ENCODE measurements at places on chromosomes 2 and 18.
A peak's percentile ranks its signal among the peaks of the same experiment; 100 is the strongest.

GRCh38 chr2:51960281-51960680 is 928.3 kb upstream of the NRXN1 start:
- DNase-seq, result no peak

GRCh38 chr2:207223051-207223450 is 57.3 kb upstream of the KLF7 start:
- peak; percentile 84 for DNase-seq

- DNase-seq, result no peak
Observed at GRCh38 chr2:19855542-19856431, 46.0 kb downstream of the TTC32 start.

- no peak for DNase-seq
Observed at GRCh38 chr2:151095463-151095862, 166.2 kb downstream of the RBM43 start.

- no peak for DNase-seq
Observed at GRCh38 chr18:6626457-6626856, 103.1 kb upstream of the ARHGAP28 start.

DNA sequence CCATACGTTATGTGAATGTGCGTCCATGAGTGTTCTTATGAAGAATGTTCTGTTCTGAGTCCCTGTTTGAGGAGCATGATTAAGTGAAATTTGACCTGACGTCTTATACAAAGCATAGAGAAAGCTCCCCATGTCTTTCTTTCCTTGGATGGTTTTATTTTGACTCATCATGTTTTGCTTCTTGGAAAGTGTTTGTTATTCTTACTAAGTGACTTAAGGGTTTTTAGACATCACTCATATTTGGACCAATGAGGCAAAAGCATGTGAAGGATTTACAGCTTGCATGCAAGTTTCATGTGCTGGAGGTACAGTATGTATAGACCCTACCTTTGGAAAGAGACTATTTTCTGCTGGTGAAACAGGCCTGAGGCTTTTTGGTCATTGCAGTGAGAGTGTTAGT is 33.5 kb upstream of the ZEB2 start:
- peak; percentile 90 for DNase-seq

DNA sequence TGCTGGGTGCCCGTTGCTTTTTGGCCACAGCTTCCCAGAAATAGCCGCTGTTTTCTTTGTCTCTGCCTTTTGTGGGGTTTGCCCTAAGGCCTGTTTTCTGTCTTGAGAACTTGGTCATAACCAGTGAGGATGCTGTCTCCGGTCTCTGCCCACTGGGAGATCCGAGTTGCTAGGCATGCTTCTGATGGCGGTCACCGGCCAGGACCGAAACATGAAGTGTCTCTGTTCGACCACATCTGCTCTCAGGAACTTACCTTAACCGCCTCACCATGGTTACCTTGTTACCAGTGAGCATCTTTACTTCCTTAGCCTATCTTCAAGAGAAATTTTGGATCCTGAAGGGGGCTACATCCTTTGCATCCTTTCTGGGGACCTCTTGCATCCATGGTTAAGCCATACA is 91.9 kb downstream of the RTP5 start:
- no peak for DNase-seq

DNA sequence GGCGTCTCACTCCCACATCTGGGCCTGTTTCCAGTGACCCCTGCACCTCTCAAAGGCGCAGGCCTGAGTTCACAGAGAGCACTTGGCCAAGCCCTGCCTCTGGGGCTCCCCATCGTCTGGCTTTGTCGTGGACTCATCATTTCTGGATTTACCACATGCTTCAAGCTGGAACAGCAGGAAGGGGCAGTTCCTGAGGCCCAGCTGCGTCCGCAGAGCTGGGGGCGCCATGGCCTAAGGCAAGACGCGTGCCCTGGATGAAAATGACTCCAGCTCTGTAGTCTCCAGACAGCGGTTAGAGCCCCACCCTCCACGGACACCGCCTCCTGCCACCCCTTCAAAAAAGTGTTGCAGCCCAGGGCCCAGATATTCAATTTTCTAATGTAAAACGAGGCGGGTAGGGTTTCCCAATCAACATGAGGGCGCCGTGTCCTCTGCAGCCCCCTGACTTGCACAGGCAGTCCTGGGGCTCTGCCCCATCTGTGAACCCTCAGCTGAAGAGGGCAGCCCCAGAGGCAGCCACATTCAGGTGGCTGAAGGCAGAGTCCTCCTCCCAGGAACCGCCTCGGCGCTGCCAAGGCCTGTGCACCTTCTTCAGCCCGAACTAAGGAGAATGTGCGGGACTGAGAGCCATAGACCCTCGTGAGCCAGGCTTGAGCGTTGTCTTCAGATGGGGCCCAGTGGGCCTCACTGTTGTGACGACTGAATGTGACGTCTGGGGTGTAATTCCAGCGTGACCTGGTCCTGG is 85.5 kb downstream of the NFATC1 start:
- DNase-seq, result no peak

- DNase-seq, result no peak
Observed at GRCh38 chr2:46300406-46300832, 3.2 kb downstream of the EPAS1 start.

DNA sequence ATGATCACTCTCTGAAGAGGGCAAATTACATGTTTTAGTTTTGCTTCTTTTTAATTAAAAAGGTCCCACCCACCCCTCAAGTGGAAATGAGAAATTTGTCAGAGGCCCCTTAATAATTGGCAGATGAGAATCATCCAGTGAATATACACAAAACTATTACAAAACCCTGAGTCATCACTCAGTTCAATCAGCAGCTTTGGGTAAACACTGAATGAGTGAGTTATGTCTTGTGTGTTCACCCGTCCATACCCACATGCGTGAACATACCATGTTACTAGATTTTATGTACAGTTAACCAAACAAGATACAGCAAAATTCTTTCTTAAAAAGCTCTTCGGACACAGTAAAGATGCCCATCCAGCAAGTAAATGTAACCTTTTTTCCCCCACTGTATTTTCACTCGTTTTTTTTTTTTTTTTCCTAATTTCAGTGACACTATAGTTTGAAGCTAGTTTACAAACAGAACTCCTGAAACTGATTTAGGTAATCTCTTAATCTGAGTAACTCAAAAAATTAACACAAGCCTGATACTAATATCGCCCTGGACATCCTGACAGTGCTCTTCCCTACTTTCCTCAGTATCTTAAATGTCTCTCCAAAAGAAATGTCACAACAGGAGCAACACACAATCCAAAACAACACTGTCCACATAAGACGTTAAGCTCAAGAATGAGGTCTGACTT is 1.4 kb downstream of the PSME4 start:
- DNase-seq, result peak; percentile 82

DNA sequence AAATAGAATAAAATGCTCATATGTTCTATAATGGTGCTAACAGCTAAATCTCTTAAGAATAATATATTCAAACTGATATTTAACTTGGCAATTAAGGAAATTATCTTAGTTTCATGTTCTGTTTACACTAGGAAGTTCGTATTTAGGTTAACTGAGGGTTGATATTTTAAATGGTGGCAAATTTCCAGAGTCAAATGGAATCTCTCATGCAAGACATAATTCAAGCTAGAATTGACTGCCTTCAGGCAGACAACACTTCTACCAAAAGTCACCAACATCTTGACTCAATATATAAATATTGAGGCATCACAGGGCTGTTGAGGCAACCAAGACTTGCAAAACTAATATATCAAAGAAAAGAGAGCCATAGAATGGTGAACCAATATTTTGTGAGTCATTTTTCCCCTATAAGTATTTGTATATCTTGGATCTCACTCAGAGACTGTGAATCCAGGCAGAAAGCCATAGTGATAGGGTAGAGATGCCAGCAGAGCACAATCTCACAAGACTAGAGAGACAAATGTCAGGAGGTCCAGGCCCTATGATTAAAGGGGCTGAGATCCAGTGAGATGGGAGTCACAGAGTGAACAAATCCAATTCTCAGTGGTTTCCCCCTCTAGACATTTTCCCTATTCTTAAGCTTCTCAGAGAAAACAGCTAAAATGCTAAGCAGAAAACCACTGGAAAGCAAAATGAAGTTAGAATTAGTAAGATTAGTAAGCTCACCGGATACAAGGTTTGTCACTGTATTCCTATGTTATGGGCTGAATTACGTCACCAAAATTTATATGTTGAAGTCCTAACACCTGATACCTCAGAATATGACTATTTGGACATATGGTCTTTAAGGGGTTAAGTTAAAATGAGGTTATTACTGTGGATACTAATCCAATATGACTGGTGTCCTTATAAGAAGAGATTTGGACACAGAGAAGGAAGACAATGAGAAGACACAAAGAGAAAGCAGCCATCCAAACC is 358.2 kb upstream of the UBE2E3 start:
- peak; percentile 82 for DNase-seq

DNA sequence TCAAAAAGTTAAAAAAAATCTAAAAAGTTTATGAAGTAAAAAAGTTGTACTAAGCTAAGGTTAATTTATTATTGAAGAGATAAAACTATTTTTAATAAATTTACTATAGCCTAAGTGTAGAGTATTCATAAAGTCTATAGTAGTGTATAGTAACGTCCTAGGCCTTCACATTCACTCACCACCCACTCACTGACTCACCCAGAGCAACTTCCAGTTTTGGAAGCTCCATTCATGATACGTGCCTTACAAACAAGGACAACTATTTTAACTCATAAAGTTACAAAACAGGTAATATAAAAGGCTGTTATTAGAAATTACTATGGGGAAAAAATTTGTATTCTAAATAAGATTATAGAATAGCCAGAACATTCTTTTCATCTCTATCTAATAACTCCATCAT is 158.9 kb upstream of the FN1 start:
- no peak for DNase-seq

GRCh38 chr18:49510393-49511115 is 23.5 kb upstream of the C18orf32 start:
- peak; percentile 39 for DNase-seq

DNA sequence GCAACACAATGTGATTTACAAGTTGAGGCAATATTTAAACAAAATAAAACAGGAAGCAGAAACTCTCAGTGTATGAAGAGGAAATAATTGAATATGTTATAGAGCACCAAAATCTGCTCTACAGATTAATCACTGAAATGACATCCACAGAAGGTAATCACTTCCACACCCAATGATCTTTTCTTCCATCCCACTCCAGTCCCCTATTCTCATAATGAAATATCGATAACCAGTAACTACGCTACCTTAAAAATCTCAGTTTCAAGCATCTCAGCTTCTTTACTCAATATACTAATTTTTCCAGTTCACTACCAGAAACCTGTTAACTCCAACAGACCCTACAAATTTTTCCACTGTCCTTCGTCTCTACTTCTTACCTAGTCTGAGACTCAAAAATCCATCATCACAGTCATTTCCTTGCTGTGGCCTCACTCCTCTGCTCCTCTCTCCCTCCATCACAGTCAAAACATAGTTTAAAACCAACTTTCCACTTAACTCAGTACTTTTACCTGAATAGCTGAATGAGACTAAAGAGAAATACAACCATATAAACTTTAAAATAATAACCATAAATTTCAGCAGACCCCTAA is 67.1 kb downstream of the MEMO1 start:
- no peak for DNase-seq

GRCh38 chr2:102283996-102284395 is 27.4 kb upstream of the IL1RL1 start:
- no peak for DNase-seq

DNA sequence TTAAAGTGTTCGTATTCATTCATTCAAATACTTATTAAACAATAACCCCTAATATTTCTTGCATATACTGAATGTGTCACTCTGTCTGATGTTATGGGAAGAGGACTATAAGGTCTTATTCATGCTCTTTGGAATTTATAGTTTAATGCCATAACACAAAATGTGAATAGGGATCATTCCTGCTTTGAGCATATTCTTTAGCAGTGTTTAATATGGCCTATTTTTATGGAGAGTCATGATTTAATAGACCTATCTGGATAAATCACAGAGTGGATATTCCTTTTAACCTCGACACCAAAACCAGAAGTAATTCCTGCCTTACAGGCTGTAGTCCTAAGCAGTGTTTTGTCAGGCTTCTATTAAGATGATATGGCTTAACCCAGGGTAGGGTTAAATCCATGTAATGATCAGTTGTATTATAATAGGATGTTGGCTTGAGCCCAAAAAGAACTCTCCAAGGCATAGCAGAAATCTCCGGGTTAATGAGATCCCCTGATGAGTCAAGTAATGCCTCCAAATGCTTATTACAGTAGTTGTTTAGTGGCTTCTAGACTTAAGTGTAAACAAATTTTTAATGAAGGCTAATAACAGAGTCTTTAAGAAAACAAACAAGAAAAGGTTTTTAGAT is 54.3 kb downstream of the GULP1 start:
- DNase-seq, result peak; percentile 35

DNA sequence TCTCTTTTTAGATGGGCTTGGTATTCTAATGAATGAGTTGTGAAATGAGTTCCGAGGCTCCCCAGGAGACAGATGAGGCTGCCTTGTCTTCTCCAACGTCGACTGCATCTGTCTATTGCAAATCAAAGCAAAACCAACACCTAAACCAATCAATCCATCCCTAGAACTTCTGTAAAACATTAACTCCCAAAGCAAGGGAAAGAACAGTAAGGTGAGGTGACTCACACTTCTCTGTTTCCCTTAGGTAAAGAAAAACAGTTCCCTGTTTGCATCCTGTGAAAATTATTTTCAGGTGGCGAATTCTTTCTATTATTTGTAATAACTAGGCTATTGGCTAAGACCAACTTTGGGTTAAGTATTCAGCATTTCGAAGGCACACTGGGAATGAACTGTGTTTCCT is 249.4 kb downstream of the EPHA4 start:
- no peak for DNase-seq

DNA sequence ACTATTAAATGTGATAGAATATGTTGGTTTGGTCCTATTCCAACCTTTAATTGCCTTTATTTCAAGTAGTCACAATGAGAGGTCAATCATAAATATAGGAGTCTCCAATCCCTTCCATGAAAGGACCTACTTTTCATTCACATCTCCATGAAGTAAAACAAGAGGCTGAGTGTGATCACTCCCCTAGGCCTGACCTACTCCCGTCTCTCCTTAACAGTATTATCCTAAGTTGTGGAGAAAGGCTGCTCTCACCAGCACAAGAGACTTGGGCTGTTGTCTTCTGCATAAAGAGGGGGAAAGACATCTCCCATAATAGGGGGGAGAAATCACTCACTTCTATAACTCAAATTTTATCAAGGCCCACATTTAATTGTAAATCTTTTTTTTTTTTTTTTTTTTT is 105.4 kb downstream of the SOS1 start:
- no peak for DNase-seq
